ENCODE measurements at places on chromosomes 2 and 18.
A peak's percentile ranks its signal among the peaks of the same experiment; 100 is the strongest.

GRCh38 chr2:226223704-226224103 lies 575.9 kb downstream of the IRS1 start:
- DNase-seq, result no peak

GRCh38 chr2:200613692-200614091 lies 27.9 kb downstream of the AOX1 start:
- no peak for DNase-seq

GRCh38 chr2:217289907-217290280 lies 430.0 kb upstream of the TNP1 start:
- no peak for DNase-seq

DNA sequence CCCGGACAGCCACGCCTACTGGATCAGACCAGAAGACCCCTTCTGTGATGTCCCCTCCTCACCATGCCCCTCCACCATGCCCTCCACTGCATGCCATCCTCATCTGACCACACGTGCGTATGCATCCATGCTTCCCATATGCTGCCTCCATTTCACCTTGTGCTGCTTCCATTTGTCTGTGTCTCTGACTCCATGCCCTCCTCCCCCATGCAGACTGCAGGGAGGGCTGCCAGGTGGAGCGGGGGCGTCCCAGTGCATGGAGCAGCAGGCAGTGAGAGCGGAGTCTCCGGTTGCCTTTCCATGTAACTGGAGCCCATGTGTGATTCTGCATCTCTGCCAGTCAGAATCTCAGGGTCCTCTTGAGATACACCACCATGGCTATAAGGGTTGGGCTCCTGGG lies 52.6 kb downstream of the COA5 start:
- no peak for DNase-seq

DNA sequence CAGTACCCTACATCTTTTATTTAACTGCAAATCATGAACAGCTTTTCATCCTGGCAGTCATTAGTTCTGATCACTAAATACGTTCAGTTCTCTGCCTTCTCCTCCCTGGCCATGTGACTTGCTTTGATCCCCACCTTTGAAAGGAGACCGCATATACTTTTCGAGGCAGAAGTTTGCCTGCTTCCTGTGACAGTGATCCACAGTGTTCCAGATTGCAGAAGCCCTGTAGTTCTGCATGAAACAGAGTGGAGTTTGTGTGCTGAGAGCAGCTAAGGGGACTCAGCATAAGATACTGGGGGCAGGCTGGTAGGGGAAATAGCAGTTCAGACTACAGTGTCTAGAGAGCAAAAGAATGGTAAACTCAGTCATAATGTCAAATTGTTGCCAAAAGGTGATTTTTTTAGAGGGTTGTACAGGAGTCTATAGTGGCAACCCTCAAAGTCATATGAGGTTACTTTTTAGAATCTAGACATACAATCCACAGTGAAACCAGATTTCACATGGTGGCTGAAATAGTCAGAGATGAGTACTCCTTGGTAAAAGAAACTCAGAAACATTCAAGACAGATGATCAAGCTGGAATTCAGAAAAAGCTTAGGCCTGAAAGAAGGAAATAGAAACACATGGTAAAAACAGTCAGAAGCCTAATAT lies 1800.4 kb upstream of the CELF4 start:
- no peak for DNase-seq

GRCh38 chr2:99619151-99619550 lies 129.3 kb upstream of the REV1 start:
- DNase-seq, result no peak

GRCh38 chr2:235543128-235543750 lies 49.4 kb downstream of the AGAP1 start:
- no peak for DNase-seq

- no peak for DNase-seq
Measured at GRCh38 chr18:30094556-30094955, 948.0 kb downstream of the DSC3 start.

GRCh38 chr2:29393676-29394075 lies 278.5 kb downstream of the CLIP4 start:
- DNase-seq, result no peak

- DNase-seq, result no peak
Measured at GRCh38 chr2:133338224-133338623, 230.0 kb downstream of the NCKAP5 start.

- DNase-seq, result no peak
Measured at GRCh38 chr2:10469955-10470608, 22.0 kb upstream of the ODC1 start.

DNA sequence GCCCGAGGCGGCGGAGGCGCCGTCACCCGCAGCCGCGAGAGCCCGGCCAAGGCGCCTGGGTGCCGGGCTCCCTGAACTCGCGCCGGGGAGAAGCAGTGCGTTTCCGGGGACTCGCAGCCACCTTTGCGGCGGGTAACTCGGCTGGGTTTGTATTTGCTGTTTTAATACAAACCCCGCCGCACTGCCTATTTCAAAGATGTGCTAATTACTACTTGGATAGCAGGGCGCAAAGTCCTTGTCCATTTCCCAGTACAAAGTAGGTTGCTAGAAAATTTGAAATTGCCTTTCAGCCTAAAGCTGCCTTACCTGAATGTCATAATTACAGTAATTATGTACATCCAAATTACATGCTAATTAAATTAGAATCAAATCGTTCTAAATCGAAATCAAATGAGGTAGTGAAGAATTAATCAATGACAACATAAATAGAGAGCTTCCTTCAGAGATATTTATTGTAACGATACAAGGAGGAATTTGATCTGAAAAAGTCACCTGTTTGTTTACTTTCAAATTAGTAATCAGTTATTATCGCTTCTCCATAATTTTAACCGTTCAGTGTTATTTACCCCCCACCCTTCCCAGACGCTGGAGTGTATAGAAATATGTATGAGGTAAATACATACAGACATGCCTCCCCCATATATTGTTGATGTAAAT lies 8.1 kb downstream of the SP9 start:
- DNase-seq, result no peak

GRCh38 chr2:27703638-27704341 lies 40.1 kb downstream of the SLC4A1AP start:
- DNase-seq, result peak; percentile 68

DNA sequence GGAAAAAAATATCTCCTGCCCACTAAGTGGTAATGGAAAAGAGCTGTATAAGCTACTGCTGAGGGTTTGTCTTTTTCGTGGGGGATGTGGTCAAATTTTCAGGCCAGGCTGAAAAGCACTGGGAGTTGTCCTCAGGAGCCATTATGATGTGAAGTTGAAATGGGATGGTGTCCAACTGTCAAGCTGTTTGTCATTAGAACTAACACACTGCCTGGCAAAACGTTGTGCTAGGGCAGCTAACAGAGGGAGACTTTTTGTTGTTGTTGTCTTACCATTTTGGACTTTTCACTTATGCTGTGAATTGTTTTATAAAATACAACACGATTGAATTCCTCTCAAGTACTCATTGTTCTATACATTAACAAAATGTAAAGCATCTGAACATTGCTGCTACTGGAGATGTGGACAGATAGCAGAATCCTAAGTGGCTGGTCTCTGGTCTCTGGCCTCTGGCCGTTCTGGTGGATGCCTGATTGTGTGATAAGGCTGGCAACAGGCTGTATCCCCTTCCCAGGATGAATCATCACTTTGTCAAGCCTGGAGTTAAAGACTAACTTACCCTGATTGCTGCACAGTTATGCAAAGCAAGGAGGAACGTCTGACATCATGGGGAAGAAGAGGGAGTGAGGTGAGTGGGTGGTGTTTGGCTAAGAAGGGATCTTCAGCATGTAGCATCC lies 2.3 kb downstream of the MYO1B start:
- peak; percentile 3 for DNase-seq

GRCh38 chr2:196276421-196276820 lies 105.0 kb upstream of the STK17B start:
- DNase-seq, result no peak

- DNase-seq, result no peak
Measured at GRCh38 chr2:96873651-96874096, 3.8 kb upstream of the SEMA4C start.

DNA sequence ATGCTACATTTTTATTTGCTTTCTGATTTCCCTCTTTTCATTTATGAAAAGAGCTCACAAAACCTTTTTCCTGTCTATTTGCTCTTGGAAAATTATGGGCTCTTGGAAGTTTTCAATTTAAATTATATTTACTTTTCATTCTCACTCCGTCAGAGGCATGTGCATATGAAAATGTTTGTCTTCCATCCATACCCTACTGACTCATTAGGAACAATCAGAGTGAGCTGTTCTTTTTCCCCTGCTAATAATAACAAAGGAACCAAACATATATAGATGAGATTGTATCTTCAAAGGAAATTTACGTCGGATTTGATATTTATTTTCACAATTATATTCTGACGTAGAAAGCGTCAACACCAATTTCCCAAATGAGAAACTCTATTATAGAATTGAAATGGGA lies 1101.2 kb downstream of the TSN start:
- DNase-seq, result no peak

DNA sequence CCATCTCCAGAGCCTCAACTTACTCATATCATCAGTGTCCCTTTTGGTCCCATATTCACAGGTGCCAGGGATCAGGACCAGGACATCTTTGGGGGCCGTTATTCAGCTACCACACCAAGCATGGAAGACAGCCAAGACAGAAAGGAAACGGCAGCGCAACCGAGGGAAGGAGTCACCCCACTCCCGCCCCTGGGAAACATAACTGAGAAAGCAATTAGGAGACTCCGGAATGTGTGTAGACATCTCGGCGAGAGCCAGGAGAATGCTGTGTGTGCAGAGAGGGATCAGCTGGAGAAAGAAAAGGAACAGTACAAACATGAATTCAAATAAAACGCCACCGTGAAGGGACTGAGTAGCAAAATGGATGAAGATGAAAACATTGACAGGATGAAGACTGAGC lies 13.4 kb upstream of the BOK start:
- DNase-seq, result no peak

DNA sequence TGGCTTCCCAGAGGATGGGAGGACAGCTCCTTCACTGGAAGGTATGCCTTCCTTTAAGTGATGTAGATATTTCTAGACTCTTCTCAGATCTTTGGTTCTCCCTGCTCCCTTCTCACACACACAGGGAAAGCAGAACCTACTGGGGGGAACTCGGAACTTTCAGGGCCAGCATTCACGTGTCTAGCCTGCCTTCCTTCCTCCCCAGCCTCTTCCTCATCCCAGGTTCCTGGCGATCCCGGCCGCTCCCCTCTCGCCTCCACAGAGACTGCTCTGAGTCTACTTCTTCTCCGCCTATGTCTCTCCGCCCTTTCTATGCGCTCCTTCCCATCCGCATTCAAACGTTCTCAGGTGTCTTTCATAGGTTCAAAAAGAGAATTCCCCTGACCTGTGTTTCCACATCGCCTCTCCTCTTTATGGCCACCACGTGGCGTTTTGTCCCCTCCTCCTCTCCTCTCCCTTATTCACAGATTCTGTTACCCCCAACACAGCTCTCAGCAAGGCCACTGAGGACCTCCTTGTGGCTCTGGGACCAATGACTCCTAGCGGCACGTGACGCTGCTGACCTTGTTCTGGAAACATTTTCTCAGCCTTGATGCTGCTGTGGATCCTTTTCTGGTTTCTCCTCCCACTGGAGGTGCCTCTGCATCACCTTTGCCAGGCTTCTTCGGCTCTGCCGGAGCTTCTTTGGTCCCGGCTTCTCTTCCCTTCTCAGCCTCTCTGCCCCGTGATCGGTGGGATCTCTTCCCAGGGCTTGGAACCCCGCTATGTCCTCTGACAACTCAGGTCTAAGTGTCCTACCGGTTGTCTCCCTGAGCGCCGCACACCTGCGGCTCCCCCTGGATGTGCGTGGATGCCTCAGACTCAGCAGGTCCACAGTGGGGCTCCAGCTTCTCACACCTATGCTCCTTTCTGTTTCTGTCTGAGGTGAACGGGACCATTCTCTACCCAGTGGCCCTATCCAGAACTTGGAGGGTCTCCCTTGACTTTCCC lies 77.5 kb downstream of the VAPA start:
- no peak for DNase-seq

- no peak for DNase-seq
Measured at GRCh38 chr2:190791976-190792575, 88.5 kb upstream of the GLS start.

GRCh38 chr2:217975626-217976025 lies 27.2 kb downstream of the TNS1 start:
- no peak for DNase-seq

DNA sequence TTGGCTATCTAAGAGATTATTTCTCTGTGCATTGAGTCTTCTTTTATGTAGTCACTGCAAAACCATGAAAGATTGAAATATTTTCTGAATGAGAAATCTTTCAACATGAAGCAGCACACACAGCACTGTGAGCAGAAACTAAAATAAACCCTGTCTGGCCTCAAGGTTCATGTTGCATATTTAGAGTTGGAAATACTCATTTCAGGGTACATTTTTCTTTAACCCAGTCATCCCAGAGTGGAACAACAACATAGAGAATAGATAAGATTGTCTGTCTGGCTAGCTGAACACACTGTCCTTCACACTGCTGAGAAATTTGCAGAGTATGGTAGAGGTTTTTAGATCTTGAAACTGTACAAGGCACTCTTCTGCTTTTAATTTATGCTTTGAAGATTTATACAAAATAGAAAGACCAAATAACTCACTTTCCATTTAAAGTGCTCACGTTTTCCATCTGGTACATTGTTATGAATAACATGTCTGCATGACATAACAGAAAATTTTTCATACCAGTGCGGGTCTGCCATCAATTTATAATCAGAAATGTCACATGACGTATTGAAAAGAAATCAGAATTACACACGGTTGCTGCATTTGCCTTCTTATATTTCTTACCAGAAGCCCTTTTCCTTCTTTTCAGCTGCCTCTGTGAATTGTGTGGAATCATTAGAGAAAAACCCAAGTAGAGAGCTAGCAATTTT lies 25.0 kb upstream of the FN1 start:
- no peak for DNase-seq

DNA sequence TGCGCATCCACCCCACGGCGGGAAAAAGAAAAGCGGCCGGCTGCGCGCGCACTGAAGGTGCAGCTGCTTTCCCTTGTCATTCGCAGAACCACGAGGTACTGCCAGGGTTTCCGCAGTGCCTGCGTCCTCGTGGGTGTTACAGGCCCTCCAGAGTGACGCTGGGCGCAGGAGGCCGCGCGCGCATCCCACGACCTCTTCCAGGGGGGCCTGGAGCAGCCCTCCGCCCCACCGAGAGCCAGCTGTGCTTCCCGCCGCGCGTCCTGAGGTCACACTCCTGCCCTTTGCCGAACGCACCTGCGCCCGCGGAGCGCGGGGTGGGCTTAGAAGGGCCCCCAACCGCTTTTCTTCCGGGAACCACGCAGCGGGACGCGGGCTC lies 378 bp upstream of the IAH1 start:
- peak; percentile 23 for DNase-seq

GRCh38 chr2:189261431-189261841 lies 81.9 kb upstream of the COL5A2 start:
- DNase-seq, result no peak

DNA sequence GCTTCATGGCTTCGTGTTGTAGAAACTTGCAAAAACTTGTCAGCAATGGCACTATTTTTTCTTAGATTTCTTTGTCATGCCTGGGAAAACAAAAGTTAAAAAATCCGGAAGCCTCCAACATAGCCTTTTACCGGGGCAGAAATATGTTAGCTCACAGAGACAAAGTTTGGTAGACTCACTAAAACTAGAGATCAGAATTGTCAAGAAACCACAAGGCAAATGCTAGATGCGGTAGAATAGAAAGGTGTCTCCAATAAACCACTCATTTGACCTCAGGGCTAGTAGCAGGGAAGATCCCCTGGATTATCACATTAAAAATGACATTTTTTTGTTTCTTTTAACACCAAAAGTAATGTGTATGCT lies 405 bp downstream of the CASP10 start:
- DNase-seq, result no peak
